ENCODE measurements at places on chromosomes 3 and 15.

GRCh38 chr3:149663966-149664365 lies 6.1 kb upstream of the WWTR1 start:
- no peak for DNase-seq

DNA sequence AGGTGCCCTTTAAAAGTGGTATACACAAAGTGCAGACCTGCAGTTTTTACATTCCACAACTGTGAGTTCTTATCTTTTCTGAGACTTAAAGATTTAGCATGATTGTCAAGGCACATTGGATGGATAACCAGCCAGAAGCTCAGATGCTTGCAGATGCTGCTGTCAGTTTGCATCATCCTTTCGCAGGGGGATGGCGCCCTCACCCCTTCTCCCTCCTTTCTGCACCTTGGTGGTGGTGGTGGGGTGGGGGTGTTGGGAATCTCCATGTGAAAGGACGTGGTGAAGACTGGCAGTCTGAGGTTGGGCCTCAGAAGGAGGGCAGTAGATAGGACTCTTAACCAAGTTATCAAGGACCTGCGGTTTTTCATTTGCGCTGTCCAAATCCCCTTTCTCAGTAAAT lies 309.6 kb upstream of the SEMA6D start:
- DNase-seq: no peak

GRCh38 chr3:133914839-133915600 lies 19.3 kb upstream of the RAB6B start:
- DNase-seq: no peak

- DNase-seq: no peak
Observed at GRCh38 chr3:111768571-111769100, 90.4 kb upstream of the PHLDB2 start.

DNA sequence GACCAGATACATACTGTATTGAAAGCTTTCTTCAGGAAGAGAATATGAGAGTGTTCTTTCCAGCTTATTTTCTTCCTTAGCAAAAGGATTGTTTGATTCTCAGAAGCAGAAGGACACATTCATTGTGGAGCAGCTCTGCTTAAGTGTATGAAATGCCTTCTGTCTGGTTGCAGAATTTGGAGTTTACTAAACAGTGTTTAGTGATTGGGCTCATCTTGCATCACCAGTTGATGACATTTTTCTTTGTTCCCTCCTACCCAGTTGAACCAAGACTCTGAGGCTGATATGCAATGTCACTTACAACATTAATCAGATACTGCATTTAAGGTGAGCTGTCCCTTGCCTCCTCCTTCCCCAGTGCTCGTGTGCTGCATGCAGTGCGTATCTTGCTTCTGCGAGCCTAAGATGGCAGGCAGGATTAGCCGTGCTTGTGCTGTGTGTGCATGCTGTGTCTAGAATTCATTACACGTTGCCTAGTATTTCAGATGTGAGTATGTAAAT lies 18.4 kb downstream of the ZBTB38 start:
- DNase-seq: no peak

GRCh38 chr3:191869738-191870415 lies 408.9 kb downstream of the PYDC2 start:
- no peak for DNase-seq

All from stimulated activated CD8-positive, alpha-beta memory T cell treated with anti-CD3 and anti-CD28 coated beads, Interleukin-4, amount 100 ng/mL, for 24 hours (primary cell).